ENCODE measurements at places on chromosomes 4 and X.

GRCh38 chrX:143787341-143787740 lies 66.8 kb upstream of the SPANXN2 start:
- no peak for DNase-seq

GRCh38 chr4:174213731-174214100 lies 69.8 kb downstream of the FBXO8 start:
- no peak for DNase-seq

GRCh38 chrX:134236626-134237614 lies at the start of gene CCDC160:
CCDC160 (plus strand) TSS chrX:134237182; CDS start chrX:134244801, 7,619 bp downstream.
- peak; percentile 28 for DNase-seq

DNA sequence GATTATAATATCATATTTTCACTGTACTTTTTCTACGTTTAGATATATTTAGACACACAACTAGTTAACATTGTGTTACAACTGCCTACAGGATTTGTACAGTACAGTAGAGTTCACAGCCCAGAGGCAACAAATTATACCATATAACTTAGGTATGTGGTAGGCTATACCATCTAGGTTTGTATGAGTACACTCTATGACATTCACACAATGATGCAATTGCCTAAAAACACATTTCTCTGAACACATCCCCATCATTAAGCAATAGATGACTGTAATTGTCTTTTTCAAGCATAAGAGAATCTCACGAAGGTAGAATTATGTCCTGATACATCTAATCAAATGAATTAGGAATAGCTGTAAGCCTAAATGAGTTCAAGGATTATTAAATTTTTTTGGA lies 12.3 kb upstream of the TIGD2 start:
- DNase-seq = no peak

DNA sequence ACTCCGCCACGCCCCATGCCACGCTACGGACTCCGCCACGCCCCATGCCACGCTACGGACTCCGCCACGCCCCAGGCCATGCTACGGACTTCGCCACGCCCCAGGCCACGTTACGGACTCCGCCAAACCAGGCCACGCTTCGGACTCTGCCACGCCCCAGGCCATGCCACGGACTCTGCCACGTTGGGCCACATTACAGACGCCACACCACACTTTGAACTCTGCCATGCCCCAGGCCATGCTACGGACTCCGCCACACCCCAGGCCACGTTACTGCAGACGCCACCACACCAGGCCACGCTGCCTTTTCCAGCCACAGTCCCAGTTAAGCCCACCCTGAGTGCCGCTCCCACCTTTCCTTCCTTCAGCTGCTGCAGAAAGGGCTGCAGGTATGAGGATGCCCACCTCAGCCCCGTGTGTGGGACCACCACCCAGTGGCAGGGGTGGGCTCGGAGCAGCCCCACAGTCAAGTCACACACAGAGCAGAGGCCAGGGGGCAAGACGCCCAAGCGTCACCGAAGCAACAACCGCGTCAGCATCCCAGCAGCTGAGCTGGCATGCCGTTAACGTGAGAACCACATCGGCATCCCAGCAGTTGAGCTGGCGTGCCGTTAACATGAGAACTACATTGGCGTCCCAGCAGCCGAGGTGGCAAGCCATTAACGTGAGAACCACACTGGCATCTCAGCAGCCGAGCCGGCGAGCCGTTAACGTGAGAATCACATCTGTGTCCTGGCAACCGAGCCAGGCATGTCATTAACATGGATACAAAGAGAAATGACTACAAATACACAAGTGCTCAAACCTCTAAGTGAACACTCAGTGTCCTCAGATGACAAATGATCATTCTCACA lies 26.4 kb downstream of the GAK start:
- no peak for DNase-seq

- no peak for DNase-seq
Observed at GRCh38 chr4:108043526-108043925, 53.8 kb downstream of the HADH start.

- DNase-seq = no peak
Observed at GRCh38 chr4:52941450-52941849, 79.3 kb downstream of the RASL11B start.
